ENCODE measurements at places on chromosomes 11 and 22. TPM values are rescaled to one million over a fixed set of nuclear protein-coding genes. Genes with fewer than 3 reads are reported as not detected.

Gene PKDREJ
- total RNA-seq: not detected

Gene KCNK4
- not detected for total RNA-seq

Gene FAM111A
- 23.6 TPM for total RNA-seq

Gene SAA4
- not detected for total RNA-seq

Gene TPST2
- total RNA-seq: 29.7 TPM

Gene OR5B2
- total RNA-seq: not detected

Gene SERHL2
- total RNA-seq: 20.2 TPM

Gene CXCR5
- total RNA-seq: not detected

Gene OR52N4
- total RNA-seq: not detected

Gene MS4A1
- total RNA-seq: not detected

Gene SCGB1C1
- total RNA-seq: not detected

Gene ARHGAP8
- not detected for total RNA-seq

Gene INS
- not detected for total RNA-seq

Gene HEPN1
- not detected for total RNA-seq

Gene AIP
- total RNA-seq: 63.6 TPM

Gene POTEH
- total RNA-seq: not detected

Gene TSPO
- total RNA-seq: 821 TPM

Gene TXNRD2
- 21.9 TPM for total RNA-seq

Gene OR8B3
- total RNA-seq: not detected

Gene HORMAD2
- not detected for total RNA-seq

Gene ADM
- total RNA-seq: 298 TPM

Gene PPM1F
- 43.5 TPM for total RNA-seq

Gene MRGPRD
- not detected for total RNA-seq

Gene ANGPTL5
- total RNA-seq: not detected

Gene ALDH3B1
- 61.7 TPM for total RNA-seq

Gene TCF20
- total RNA-seq: 19.3 TPM

Gene GLB1L3
- total RNA-seq: not detected

Gene NR1H3
- total RNA-seq: 41.8 TPM

Gene EXPH5
- 0.86 TPM for total RNA-seq

Gene CALCA
- not detected for total RNA-seq

Gene C1QTNF5
- 10.7 TPM for total RNA-seq

Gene APOL5
- total RNA-seq: not detected

Gene MMP12
- not detected for total RNA-seq

Gene PGA5
- not detected for total RNA-seq

Gene OSBPL5
- total RNA-seq: 34.3 TPM

Gene ALKBH8
- total RNA-seq: 8.9 TPM

Gene OR8D4
- total RNA-seq: not detected

Gene OR51I1
- not detected for total RNA-seq

Gene TRIM68
- total RNA-seq: 13.3 TPM

Gene TPH1
- not detected for total RNA-seq

Gene BTBD18
- total RNA-seq: not detected

Gene PATE4
- not detected for total RNA-seq

Gene OR51E2
- total RNA-seq: not detected

Gene SCGB1A1
- total RNA-seq: not detected

Gene SSTR3
- total RNA-seq: 0.29 TPM

Gene PKP3
- 4.9 TPM for total RNA-seq

Gene C11orf21
- under 0.01 TPM for total RNA-seq

Gene HTR3B
- total RNA-seq: not detected

Gene ARHGAP42
- 3.2 TPM for total RNA-seq

Gene SLC5A1
- total RNA-seq: not detected

Gene MUC5B
- total RNA-seq: not detected

Gene LUZP2
- total RNA-seq: not detected

Gene OR52A1
- not detected for total RNA-seq

Gene ZW10
- 17.5 TPM for total RNA-seq
